ENCODE measurements at places on chromosomes 4 and X.
A peak's percentile ranks its signal among the peaks of the same experiment; 100 is the strongest.

GRCh38 chr4:164601653-164602052, 152.3 kb upstream of the SMIM31 start:
- no peak for DNase-seq

GRCh38 chrX:74246524-74246923, 57.5 kb upstream of the ZCCHC13 start:
- DNase-seq = no peak

DNA sequence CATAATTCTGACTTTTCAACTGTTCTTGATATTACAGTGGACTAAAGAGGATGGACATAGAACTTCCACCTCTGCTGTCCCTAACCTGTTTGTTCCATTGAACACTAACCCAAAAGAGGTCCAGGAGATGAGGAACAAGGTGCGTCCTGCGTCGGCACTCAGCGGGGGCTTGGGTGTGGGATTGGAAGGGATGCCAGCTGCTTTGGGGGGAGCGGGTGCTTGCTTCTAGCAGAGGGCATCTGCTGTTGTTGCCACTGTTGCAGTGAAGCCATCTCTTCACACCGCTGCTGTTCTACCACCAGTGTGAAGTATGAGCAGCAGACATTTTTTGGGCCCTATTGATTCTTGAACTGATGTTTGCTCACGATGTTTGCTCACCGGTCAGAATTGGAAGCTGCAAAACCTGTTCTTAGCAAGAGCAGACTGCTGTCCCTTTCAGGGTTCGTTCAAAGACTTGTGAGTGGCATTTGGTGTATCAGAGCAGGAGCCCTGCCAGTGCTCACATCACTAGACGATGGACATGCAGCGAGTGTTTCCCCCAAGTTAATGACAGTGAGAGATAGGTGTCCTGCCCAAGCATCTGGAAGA, 55.4 kb downstream of the NOP14 start:
- DNase-seq = no peak

DNA sequence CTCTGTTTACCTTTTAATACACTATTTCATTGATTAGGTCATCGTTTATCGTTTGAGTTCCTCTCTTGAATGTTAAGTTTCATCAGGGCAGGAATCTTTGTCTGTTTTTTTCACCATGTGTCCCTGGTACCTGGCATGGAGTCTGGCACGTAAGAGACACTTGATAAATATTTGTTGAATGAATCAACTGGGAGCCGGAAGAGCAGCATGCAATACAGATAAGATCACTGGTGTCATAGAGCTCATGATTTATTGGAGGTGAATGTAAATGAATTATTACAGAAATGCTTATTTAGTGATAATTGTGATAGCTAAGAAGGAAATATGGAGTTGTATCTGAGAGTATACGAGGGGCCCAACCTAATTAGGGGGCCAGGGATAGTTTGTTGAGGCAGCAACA, 62.8 kb downstream of the UCHL1 start:
- no peak for DNase-seq

GRCh38 chrX:110125446-110126162, 122.7 kb downstream of the TMEM164 start:
- no peak for DNase-seq

- DNase-seq = no peak
These were observed 28.4 kb upstream of the UVSSA start for GRCh38 chr4:1318488-1319213.

- no peak for DNase-seq
These were observed 140.9 kb downstream of the BCOR start for GRCh38 chrX:39956803-39957394.

DNA sequence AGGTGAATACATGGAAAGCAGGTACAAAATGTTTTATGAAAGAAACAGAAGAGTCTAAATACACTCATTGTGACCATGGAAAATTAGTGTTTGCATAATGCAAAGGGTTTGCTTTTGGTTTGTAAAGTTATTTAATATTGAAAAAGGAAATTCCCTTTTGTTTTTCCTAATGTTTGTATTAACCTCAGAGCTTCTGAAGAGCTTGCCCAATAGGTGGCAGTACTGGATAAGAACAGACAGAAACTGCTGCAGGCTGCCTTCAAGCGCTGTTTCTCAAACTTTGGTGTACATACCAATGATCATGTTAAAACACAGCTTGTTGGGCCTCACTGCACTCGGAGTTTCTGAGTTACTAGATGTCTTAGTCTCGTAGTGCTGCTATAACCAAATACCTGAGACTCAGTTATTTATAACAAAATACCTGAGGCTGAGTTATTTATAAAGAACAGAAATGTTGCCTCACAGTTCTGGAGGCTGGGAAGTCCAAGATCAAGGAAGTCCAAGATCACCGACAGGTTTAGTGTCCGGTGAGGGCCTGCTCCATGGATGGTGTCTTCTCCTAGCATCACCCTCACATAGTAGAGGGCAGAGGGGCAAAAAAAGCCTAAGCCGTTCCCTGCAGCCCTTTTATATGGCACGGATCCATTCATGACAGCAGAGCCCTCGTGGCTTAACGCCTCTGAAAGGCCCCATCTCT, 54.2 kb downstream of the SUPT20HL2 start:
- DNase-seq = no peak

DNA sequence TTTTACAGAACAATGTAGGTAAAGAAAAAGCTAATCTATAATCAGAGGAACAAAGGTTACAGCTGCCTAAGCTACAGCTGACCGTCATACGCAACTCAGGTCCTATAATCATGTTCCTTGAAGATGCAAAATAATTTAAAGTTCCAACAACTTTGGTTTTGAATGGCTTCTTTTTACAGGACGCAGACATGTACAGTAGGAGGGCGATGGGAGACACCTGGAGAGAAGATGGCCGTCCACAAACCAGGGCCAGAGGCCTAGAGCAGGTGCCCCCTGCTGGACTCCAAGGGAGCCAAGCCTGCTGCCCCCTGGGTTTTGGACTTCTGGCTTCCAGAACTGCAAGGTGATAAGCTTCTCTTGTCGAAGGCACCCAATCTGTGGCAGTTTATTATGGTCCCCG, 10.6 kb downstream of the HGFAC start:
- DNase-seq = no peak

DNA sequence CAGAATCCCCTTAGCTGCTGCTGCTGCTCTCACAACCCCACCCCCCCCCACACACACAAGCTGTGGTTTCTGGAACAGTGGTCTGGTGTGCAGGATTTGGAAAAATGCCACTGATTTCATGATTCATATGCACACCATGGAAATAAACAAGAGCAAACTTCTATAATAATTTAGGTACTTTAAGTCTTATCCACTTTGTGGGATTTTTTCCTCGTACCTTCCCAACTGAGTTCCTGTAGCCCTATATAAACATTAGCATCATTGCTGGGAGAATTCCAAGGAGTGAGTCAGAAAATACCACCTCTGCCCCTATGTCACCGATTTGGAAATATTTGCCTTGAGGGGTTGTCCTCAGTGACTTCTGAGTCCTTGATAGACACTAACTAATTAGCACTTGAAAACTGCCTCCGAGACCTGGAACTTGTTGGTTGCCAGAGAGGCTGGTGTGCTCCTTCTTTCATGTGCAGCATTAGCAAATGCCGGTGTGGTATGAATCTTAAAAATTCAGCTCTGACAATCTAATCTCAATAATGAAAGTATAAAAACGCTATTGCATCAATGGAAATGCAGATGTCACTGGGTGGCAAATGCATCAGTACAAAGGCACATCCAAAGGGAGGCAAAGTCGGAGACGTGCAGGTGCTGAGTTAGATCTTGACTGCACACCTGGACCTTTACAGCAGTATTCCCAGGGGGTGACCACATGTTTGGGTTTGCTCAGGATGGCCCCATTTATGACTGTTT, 61.8 kb downstream of the CPE start:
- DNase-seq = no peak

- DNase-seq = no peak
These were observed 29.7 kb downstream of the PARM1 start for GRCh38 chr4:74962584-74962983.

- DNase-seq = no peak
These were observed 1.2 kb downstream of the ATP10D start for GRCh38 chr4:47486231-47486673.

DNA sequence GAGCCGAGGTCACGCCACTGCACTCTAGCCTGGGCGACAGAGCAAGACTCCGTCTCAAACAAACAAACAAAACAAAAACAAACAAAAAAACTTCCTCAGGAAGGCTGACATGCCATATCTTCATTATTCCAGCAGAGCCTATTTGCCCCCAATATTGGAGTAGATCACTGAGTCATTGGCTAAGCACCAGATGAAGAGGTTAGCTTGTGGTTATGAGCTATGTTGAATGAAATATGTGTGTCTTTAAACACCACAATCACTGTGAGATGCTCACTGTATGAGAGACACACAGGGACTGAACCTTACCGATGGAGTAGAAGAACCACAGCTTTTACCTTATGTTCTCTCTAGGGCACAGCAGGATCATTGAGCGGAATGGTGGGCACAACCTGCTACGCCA, 122.1 kb upstream of the EOLA2 start:
- no peak for DNase-seq

- DNase-seq = no peak
These were observed 13.6 kb downstream of the TSPAN6 start for GRCh38 chrX:100623001-100623400.

DNA sequence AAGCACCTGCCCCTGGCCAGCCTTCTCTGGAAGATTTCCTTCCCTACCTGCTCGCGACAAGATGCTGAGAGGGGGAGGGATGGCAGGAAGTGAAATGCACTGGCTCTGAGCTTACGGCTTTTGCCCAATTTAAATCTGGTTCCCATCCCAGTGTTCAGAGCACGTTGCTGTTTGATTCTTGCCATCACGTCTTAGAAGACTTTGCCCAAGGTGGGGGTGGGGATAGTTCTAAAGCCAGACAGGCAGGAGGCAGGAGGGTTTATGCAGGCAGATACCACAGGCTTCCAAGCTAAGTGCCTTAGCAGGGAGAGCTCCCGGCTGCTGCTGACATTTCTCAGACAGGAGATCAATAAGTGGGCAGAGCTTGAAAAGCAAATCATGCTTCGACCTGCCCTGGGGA, 393.9 kb downstream of the MID1IP1 start:
- no peak for DNase-seq

GRCh38 chr4:113732967-113733527, 28.5 kb downstream of the CAMK2D start:
- no peak for DNase-seq

DNA sequence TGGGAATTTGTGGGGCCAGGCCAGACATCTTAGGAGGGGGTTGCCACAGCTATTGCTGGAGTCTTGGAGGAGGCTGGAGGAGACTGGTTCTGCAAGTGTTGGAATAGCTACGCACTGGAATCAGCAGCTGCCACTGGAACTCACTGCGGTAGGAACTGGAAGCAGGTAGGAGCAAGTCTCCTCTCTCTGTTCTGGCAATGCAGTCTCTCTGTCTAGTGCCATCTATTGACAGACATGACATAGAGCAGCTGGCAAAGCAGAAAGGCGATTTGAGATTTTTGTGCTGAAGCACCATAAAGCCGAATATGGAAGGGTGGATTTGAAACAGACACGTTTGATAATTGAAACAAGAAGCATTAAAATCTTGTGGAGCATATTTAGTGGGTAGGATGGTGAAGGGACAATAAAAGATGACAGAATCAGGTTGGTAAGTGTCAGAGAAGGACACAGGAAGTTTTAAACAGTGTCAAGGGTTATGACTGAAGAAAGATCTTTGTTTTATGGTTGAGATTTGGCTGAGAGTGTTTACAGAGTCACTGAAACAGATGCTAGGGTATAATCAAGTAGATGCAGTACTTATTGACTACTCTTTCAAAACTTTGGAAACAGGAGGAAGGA, 23.5 kb upstream of the SYNPO2 start:
- no peak for DNase-seq

DNA sequence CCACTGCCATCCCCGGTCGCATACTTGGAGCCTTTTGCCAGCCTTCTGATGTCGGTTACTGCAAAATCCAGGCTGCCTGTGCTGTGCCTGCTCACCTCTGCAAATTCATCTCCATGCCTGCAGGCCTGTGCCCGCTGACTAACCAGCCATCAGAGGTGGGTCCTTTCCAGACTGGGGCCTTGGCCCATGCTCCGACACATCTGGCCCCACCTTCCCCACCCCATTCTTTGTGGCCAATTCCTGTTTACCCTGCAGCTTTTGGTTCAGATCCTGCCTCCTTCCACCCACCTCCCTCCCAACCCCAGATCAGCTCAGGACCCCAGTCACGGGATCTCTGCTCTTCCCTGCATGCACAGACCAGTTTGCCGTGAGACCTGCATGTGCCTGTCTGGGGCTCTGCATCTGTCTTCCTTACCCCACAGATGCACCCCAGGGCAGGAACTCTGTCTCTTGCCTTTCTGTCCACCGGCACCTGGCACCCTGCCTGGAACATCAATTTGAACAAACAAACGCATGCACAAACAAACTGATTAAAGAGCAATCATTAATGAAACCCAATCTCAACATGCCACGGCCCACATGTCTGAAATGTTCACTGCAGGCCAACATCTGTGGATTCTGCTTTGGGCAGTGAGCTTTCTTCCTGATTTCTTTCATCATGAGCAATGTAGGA, 112.8 kb upstream of the PSAPL1 start:
- DNase-seq = no peak

DNA sequence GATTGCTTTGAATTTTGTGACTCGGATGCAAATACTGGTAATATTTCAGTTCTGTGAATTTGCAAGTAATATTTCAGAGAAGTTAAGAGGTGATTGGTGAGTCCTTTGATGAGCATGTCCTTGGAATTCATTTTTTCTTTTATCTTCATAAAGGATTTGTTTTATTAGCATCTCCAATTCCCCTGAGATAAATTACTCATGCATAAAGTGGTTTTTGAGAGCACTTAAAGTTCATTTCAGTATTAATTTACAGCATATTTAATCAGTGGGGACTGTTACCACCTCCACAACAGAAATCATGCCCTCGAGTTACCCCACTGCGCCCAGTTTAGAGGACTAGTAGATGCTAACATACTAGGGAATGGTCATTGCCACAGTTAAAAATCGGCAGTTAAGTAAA, 65.0 kb downstream of the ZFX start:
- no peak for DNase-seq

- peak; percentile 62 for DNase-seq
These were observed 1578.3 kb upstream of the TENM3 start for GRCh38 chr4:180664766-180665368.

DNA sequence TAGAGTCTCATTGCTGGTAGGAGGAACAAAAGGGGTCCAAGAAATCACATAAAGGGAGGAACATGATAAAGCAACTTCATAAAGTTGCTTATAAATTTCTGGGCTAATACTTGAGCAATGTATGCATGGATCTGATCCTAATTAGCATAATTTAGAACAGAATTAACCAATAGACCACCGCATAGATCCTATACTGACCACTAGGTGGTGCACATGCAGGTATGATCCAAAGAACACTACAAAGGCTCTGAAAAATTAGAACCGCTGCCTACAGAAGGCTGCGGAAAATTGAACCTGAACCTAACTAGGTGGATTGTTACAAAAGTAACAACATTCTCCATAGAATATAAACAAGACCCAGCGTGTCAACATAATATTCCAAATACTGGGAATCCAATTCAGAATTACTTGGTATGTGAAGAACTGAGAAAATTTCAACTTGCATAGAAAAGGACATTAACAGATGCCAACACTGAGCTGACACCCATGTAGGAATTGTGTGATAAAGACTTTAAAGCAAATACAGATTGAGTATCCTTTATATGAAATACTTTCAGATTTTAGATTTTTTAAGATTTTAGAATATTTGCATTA, 23.3 kb downstream of the BRCC3 start:
- no peak for DNase-seq

- DNase-seq = no peak
These were observed 269.2 kb downstream of the TRIML1 start for GRCh38 chr4:188408244-188409030.
